ENCODE measurements at places on chromosomes 6 and 20.

DNA sequence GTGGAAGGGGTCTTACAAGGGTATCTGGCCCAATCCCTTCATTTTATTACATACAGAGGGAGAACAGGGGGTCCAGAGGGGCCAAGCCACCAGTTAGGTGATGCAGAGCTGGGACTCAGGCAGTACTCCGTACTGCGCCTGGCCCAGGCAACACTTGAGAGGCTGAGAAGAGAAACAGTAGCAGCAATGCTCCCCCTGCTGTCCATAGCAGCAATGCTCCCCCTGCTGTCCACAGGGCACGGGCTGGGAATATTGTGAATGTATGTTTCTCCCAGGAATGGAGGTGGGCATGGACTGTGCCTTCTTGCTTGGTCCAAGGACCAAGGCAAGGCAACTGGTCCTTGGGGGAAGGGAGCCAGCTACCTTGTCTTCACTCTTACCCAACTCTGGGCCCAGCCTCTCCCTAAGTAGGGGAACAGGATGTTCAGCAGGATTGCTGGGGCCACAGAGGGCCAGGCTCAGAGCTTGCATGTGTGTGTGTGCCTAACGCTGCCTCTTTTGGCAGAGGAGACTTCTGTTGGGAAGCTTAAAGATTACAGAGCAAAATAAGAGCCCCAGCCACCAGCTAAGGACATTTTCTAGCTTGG, 14.8 kb upstream of the FAM83C start:
- peak; percentile 81 for DNase-seq

DNA sequence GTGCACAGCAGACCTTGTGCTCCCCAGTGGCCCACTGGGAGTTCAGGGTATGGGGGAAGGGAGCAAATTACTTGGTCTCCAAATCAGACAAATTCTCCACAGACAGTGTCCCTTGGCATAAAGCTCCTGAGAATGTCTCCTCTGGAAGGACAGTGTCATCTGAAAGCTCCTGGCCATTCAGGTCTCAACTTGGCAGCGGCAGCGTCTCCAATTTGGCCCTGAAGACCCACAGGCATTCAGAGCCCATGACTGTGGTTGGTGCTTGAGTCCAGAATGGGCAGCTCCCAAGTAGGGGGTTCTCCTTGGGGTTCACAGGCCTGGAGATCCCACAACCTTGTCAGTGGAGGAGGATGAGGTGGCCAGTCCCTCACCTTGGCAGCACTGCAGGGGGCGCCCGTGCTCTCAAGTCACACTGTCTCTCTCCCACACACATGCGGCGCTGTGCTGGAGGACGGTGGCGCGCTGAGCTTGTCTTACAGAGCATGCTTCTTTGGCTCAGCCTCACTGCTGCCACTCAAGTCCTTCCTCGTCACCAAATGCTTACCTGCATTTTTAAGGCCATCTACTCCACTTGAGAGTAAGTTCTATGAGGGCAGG, 20.7 kb downstream of the DYNLRB1 start:
- DNase-seq: peak; percentile 32

- DNase-seq: no peak
These were observed 106.8 kb upstream of the RIPOR2 start for GRCh38 chr6:25042536-25042935.

DNA sequence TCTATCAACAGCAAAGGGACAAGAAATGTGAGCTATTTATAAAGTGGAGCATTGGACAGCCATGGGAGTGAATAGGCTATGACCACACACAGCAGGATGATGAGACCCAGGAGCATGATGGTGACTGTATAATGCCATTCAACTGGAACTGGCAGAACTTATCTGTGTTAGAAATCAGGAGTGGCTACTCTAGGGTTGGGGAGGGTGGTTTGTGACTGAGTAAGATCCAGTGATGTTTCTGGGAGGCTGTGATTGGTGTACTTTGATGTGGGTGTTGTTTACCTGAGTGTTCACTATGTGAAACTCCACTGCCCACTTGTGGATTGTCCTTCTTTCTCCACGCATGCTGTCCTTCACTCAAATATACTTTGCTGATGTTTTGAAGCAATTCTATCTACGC, 11.5 kb upstream of the HLA-B start:
- DNase-seq: no peak

Data from fibroblast of skin of right quadriceps (primary cell).